ENCODE measurements at places on chromosomes 11 and 22. TPM values are rescaled to one million over a fixed set of nuclear protein-coding genes. Genes with fewer than 3 reads are reported as not detected.
A peak's percentile ranks its signal among the peaks of the same experiment; 100 is the strongest.

DNA sequence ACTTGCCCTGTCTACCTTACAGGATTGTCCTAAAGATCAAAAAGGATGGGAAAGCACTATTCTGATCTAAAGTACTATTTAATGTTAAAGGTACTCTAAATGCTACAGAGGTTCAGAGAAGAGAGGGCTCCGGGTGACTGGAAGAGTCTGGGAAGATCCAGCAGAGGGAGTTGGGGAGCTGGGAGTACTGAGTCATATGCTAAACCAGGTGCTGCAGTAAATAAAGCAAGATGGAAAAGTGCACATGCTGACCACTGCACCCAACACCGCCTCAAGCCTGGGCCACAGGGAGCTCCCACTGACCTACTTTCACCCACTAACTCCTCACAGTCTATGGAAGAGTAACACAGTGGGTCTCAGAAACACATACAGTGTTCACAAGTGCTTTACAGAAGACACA is 49.3 kb downstream of the WT1 start:
- H3K27ac ChIP-seq: no peak overlapping the region
- H3K27me3 ChIP-seq: no peaks in the 10 kb centered on the region
- H3K36me3 ChIP-seq: no peaks in the 10 kb centered on the region
- DNase-seq: peak; percentile 12
- H3K4me1 ChIP-seq: no peaks in the 10 kb centered on the region
- H3K4me3 ChIP-seq: no peak overlapping the region

- H3K27ac ChIP-seq: no peak overlapping the region
- peaks cover 32% of the 10 kb centered on the region for H3K36me3 ChIP-seq
- no peak overlapping the region for H3K4me3 ChIP-seq
- DNase-seq: peak; percentile 20
These were observed 28.9 kb downstream of the AP1B1 start for GRCh38 chr22:29359469-29359868.

GRCh38 chr22:50705219-50705691 is 32.6 kb downstream of the SHANK3 start:
- H3K4me3 ChIP-seq: no peak overlapping the region
- no peak overlapping the region for H3K27ac ChIP-seq
- no peaks in the 10 kb centered on the region for H3K27me3 ChIP-seq

GRCh38 chr11:60938500-60938899 is 13.5 kb downstream of the SLC15A3 start:
- H3K36me3 ChIP-seq: no peaks in the 10 kb centered on the region
- H3K4me3 ChIP-seq: no peak overlapping the region
- H3K4me1 ChIP-seq: peaks cover 21% of the 10 kb centered on the region
- H3K27me3 ChIP-seq: no peaks in the 10 kb centered on the region
- DNase-seq: no peak

TOMT gene
- not detected for total RNA-seq

Measured in thyroid gland (tissue), 4 donors.